ENCODE measurements at places on chromosomes 16 and 17.

DNA sequence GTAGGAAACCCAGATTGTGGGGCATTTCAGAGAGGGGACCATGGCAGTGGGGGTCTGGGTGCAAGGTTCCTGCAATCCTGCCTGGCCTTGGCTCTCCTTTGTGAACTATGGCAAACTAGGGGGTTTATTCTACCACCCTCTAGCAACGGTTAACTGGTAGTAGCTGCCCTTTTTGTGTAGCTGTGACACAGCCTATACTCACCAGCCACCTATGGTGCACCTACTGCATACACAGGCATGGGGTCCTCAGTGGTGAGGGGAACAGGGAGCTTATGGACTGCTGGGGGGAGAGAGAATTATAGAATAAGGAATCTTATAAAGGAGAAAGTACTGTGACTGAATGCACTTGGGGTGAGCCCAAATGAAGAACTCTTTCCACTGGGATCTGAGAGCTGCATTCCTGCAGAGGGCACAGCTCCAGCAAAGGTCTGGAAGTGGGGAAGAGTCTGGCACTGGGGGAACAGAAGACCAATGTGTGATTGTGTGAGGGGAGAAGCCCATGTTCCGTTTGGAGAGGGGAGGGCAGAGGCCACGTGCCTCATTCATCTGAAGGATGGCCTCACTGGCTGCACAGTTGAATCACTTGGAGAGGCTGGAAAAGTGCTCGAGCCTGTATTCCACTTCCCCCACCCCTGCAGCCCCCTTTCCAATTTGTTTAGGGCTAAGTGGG lies 2.1 kb downstream of the MT1X start:
- no peak for DNase-seq

- DNase-seq = no peak
These were observed 17.1 kb downstream of the HLF start for GRCh38 chr17:55281649-55282378.

- no peak for DNase-seq
These were observed 11.5 kb downstream of the GUCY2D start for GRCh38 chr17:8013731-8014557.

- DNase-seq = no peak
These were observed 126.7 kb upstream of the FOXF1 start for GRCh38 chr16:86383488-86384262.

DNA sequence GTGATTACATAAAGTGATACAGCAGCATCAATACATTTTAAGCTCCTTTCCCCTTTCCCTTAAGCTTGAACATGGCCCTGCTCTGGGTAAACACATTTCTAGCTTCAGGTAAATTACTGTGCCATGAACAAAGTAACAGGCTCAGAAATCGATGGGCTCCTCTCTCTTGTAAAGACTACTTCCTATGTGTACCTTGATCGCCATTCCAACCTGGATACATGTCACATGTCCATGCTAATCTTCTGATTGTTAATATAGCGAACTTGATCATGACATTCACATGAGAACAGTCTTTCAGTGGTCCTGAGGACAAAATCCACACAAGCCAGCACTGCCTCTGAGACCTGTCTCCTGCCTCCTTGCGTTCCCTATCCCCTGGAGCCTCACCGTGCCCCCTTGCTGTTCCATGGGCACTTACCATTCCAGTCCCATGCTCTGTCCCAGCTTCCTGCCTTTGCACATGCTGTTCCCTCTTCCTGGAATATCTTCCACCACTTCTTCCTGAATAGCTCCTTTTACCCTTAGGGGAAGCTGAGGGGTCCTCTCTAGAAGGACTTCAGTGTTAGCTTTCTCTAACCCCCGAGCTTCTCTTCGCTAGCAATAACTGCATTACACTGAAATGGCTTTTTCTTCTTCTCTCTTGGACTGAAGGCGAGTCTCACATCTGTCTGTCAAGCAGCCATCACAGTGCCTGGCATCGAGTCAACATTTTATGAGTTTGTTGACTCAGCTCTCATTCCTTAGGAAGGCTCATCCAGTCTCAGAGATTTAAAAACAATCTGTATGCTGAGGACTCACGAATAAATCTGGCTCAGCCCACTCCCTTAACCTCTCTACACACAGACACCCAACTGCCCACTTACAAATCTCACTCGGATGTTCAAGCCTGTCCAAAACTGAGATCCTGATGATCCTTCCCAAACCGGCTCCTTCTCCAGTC lies 93.3 kb downstream of the ASIC2 start:
- no peak for DNase-seq

- DNase-seq = no peak
These were observed 186.2 kb downstream of the HS3ST3B1 start for GRCh38 chr17:14487068-14487467.

GRCh38 chr17:59498530-59499307 lies 66.7 kb upstream of the DHX40 start:
- DNase-seq = no peak

Data from stimulated activated CD8-positive, alpha-beta memory T cell treated with anti-CD3 and anti-CD28 coated beads, Interleukin-15, amount 100 ng/mL, for 4 hours (primary cell).